Fibroblast of lung (primary cell): ENCODE measurements at places on chromosomes 5 and 9.

DNA sequence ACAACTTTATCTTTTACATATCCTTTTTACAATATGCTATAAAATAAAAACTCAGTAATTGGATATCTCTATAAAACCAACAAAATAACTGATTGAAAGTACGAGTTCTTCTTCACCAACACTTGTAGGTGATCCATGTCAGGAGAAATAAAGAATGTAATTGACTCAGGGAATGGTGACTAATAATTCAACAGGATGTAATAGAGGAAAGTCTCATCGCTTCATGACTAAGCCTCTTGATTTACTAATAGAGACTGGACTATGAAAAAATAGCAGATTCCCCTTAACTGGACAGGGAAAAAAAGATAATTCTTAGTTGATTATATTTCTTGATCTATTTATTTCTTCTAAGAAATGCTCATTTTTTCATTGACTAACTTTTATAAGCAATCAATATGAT is 507.7 kb upstream of the PTGER4 start:
- peak; percentile 51 for DNase-seq

DNA sequence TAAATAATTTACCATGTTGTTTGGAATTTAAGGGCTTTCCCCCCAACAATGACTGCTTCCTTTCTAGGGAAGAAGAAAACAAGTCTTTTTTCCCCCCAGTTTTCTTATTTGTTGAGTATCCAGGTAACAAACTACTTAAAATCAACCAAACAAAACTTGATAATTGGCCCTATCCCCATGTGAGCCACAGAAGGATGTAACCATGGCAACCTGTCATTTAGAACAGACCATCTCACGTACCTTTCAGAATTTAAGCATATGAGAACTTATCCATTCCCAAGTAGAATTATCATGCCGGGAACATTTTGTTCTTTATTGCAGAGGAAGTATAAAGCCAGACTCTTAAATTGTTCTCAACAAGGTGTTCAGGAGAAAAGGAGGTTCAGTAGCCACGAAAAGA is 392.3 kb downstream of the CETN3 start:
- no peak for DNase-seq

DNA sequence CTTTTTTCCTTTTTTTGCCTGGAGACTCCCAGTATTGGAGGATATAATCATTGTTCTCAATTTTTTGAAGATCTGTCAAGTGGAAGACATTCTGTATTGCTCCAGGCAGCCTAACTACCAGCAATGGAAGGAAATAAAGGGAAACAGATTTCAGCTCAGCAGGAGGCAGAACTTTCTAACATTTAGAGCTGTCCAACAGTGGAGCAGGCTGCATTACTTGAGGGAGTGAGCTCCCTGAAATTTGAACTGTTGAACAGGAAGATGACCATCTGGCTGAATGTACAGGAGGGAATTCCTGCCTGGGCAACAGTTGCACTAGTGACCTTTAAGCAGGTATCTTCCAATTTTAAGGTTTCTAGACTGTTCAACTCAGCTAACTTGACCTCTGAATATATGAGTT is 1.1 kb upstream of the GAPVD1 start:
- peak; percentile 39 for DNase-seq

DNA sequence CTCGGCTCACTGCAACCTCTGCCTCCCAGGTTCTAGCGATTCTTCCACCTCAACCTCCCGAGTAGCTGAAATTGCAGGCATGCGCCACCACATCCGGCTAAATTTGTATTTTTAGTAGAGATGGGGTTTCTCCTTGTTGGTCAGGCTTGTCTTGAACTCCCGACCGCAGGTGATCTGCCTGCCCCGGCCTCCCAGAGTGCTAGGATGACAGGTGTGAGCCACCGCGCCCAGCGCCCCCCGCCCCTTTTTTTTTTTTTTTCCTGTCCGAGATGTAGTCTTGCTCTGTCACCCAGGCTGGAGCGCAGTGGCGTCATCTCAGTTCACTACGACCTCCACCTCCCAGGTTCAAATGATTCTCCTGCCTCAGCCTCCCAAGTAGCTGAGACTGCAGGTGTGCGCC is 6.6 kb downstream of the ATP6V1G1 start:
- DNase-seq: no peak

DNA sequence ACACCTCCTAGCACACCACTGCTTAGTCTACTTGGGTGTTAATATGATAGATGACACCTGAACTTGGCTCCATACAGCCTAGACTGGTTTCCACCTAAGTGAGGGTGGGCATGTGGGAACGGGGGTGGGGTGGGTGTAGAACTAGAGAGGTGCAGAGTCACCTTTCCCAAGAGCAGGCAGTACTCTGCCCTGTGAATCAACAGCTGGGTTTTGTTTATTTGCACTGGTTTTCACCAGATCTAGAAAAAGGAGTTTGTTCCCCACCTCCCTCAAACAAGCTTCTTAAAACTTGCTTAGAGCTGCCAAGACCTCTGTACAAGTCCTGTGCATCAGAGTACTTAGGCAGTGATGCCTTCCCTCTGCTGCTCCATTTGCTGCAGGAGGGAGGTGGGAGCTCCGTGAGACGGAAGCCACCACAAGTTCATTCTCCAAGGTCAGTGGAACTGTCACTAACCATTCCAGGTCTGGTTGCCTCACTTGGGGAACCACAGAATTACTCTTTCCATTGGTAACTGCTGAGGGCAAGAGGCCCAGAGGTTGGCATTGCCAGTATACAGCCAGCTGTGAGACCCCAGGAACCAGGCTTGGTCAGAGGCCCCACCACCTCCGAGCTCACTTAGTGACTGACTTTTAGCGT is 163.5 kb downstream of the NR3C1 start:
- DNase-seq: peak; percentile 72

DNA sequence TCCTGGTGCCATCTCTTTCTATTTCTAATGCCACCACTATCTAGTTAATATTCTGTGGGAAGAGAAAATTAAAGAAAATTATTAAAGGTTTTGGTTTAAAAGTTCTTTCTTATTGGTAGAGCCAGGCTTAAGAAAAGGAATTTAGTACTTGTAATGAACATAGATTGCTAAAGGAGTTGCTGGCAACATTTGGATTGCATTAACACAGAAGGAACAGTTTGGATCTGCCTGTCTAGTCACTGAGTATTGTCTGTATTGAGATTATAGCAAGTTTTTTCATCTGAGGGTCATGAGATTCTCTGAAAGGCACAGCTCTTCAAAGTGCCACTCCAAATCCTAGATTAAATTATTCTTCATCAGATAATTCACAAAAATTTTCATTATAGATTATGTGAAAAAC is 32.0 kb downstream of the FSD1L start:
- DNase-seq: no peak

DNA sequence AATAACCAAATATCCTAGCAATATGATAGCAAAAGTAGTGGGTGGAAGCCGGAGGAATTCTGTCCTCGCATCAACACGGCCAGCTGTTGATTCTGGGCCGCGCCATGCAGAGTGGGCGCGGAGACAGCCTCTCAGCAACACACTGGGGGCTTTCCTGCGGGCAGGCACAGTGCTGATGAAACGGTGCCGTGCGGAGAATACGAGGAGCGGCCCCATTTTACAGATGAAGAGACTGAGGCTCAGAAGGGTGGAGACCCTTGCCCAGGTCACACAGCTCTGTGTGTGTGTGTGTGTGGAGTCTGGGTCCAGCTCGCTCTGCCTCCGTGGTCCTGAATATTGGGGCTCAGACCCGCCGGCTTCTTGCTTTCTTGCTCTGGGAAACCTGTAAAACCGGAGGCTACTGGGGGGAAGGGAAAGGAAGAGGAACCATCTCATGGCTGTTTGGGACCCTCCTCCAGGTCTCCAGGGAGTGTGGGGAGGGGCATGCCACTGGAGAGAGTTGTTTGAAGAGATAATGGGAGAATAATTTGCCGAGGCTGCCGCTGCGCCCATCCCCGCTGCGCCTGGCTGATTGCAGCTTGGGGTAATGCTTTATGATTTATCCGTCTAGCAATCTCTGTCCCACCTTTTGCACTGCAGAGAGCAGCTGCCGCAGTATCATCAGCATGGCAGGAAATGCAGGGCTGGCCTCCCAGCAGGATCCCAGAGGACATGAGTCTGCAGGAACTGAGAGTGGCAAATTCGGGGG is 36.6 kb downstream of the NCS1 start:
- no peak for DNase-seq

DNA sequence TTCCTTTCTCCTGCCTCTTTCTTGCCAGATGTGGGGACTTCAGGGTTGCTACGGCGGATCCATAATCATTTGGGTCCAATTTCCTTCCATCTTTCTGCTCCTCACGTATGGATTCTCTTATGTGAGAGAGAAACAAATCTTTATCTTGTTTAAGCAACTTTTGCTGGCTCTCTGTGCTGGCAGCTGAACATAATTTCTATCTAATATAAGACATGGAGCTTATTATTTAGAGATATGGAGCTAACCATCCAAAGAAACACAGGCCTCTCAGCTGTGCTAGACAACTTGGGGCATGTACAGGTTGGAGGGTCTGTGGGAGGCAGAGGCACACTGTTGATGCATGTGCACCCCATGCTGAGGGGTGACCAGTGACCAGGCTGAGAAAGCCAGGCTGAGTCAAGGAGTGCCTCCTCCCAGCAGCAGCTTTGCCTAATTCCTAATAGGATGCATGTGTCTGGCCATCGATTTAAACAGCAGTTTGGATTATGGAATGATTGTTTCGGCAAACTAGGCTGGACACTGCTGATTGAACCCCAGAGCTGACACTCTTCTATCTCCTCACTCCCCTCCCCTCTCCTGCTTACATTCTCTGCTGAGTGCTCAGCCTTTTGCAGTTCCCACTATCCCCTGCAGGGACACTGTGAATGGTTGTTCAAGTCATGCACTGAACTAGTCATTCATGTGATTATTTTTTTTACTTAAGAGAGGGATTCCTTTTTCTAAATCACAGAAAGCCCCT is 195.8 kb downstream of the ERCC6L2 start:
- DNase-seq: peak; percentile 15

DNA sequence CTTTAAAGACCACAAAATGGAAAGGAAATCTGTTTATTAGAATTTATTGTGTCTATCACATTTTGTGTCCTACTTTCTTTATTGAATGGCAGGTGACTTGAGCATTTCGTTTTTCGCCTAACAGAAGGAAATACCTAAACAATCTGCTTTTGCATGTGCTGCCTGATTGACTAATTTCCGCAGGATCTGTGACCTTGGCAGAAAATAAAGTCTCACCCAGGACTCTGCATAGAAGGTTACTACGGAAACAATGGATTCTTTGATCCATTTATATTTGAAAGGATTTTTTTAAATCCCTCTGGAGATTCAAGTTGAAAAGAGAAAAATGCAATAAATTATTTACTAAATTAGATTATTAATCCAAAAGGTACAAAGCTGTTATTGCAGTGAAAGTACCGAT is 61.0 kb upstream of the CAST start:
- DNase-seq: no peak

DNA sequence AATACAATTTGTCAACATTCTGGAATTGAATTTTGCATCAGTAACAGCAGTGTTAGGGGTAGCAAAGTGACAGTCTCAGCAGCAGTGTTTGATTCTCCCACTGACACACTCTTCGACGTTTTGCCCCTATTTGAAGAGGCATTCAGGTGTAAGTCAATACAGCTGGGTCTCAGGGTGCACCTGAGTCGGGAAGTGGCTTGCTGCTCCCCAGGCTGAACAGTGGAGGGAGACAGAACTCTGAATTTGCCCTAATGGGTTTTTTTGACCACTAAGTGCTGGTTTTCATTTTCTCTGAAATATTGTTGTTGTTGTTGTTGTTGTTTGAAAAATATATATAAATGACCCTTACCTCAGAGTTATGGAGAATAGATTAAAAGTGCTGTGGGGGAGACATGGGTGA is 223.2 kb downstream of the TLR4 start:
- DNase-seq: no peak
